Activated CD8-positive, alpha-beta T cell treated with anti-CD3 and anti-CD28 coated beads for 36 hours (primary cell): ENCODE measurements at places on chromosomes 16 and 17. TPM values are rescaled to one million over a fixed set of nuclear protein-coding genes. Genes with fewer than 3 reads are reported as not detected.
A peak's percentile ranks its signal among the peaks of the same experiment; 100 is the strongest.

GRCh38 chr17:45338023-45338781 is 21.4 kb upstream of the MAP3K14 start:
- no peak for DNase-seq

CPHXL2 gene
- not detected for total RNA-seq

CDH3 gene
- 0.65 TPM for total RNA-seq

ADGRG1 gene
- 4.9 TPM for total RNA-seq

DNA sequence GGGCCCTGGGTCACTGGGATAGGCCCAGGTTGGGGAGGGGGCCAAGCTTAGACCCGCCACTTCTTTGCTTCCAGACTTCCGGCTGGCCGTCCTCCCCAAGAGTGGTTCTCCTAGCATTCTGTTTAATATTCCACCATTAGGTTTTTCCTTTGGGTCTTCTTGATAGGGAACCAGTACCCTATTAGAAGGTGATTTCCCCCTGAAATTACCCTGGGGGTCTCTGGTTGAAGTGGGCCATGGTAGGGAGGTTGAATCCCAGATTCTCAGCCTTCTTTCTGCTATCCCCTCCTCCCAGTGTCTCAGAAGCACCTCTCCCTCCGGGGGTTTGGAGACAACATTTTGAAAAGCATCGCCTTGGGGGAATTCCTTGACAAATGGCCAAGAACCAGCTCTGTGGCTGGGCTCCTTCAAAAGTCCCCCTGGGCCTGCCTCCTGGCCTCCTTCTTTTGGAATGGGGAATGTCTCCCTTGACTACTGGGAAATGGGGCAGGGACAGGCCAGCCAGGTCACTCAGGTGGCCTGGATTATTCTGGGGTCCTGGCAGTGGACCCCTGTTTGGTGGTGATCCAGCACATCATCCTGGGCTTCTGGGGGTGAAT is 5.7 kb downstream of the LASP1 start:
- no peak for DNase-seq

GRCh38 chr17:10815319-10815718 is 11.4 kb upstream of the TMEM238L start:
- DNase-seq: no peak

MT3 gene
- 33.6 TPM for total RNA-seq

GRCh38 chr16:69839798-69840409 is 77.8 kb downstream of the WWP2 start:
- DNase-seq: no peak

DNA sequence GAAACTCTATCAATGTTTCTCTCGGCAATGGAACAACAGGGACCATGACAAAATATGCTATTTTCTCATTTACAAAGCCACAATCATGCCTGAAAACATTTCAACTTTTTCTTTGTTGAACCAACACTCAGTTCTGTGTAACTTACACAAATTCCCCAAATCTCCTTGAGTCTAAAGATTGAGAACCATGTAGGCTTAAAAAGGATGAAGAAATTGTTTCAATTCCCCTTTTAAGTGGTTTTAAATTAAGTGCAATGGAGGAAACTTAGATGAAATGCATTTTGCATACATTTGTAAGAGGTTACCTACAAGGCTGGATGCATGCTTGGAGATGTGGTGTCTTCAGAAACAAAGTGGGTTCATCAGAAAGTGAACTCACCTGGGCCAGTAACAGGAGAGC is 566.4 kb upstream of the CDH11 start:
- no peak for DNase-seq

DNA sequence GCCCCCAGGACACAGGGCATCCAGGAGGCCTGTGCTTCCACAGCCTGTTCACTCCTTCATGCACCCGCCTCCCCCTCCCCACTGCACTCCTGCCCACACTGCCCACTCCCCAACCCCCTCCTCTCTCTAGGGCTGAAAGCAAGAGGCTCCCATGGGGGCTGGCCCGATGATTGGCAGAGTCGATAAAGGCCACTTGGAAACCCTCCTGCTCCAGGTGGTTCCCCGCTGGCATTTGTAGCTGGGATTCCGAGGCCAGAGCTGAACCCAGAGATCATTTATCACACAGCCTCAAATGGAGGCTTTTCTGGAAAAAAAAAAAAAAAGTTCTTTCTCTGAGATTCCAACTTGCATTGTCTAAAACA is 74.1 kb downstream of the SREBF1 start:
- DNase-seq: no peak

RASL10B gene
- total RNA-seq: 1.9 TPM

GRCh38 chr16:70481929-70482536 is 27.6 kb downstream of the FCSK start:
- no peak for DNase-seq

GRCh38 chr17:79047291-79047920 is 23.4 kb downstream of the C1QTNF1 start:
- DNase-seq: no peak

DNA sequence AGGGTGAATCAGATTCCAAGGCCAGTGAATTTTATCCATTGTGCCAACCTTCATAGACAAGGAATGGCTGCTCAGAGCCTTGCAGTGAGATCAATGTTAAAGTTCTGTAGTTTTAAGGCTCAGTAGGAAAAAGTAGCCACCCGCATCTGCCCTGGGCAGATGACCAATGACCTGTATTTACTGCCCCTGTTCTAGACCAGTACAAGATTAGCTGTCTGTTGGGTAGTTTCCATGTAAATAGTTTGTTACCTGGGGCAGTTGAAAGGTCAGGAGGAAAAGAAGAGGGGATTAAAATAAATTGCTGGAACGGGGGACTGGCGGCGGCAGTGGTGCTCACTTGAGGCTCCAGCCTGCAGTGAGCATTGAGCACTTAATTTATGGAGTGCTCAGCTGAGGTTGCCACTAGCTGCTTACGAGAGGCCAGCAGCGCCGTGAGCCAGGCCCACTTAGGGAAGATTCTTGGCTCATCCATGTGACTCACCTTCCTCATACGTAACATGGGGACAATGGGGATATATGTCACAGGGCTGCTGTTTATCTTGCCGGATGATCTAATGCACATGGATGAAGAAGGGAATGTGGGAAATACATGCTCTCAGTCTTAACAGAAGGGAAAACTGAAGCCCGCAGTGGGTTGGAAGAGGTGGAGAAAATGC is 10.7 kb upstream of the NOS2 start:
- no peak for DNase-seq

DNA sequence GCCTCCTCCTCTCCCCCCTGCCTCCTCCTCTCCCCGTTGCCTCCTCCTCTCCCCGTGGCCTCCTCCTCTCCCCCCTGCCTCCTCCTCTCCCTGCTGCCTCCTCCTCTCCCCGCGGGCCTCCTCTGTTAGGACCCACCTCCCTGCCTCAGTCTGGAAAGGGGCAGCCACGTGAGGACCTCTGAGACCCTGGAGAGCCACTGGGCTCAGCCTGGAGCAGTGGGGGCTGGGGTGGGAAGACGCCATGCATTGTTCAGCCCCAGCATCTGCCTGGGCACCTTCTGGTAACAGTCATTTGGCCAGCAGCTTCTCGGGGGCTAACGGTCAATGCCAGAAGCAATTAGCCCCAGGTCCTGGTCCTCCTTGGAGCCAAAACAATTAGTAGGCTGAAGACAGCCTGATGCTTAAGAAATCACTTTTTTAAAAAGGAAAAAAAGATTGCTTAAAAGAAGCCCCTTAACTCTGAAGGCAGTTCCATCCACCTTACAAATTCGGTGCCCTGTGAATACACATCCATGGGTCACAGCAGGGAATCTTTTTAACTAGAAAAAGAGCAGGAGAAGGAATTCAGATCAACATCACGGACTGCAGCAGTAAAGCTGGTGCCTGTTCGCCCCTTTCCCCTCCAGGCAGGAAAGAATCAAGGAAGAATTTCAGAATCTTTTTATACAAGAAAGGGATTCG is 29.8 kb downstream of the NXN start:
- no peak for DNase-seq

DNA sequence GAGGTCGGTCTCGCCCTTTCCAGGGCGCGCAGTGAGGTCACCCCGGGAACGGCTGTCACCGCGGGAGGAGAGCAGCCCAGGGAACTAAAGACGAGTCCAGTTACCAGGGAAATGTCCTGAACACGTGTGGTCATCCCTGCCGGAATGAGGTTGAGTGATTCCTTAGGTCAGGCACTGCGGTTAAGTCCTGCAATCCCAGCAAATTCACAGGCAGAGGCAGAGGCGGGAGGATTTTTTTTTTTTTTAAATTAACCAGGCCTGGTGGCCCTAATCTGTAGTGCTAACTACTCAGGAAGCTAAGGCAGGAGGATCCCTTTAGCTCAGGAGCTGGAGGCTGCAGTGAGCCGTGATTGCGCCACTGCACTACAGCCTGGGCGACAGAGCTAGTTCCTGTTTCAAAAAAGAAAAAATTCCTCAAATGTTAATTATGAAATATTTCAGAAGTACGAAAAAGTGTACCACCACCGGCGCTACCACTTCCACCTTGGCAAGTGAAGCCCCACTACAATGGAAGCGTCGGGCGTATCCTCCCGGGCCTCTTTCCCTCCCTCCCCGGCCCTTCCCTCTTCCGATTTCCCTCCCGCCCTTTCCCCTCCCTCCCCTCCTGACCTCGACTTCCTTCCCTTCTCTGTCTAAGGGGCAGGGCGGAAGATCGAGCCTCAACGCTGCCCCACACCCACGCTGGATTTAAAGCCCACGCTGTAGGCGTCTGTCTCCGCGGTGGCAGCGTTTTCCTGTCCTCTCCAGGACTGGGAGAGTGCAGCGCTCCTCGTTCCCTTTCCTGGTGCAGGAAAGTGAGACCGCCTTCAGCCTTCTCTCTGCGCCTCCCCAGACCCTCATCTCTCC is 27.3 kb downstream of the SLFN11 start:
- DNase-seq: peak; percentile 36

GRCh38 chr16:4675864-4676786 is 17.2 kb upstream of the NUDT16L1 start:
- peak; percentile 89 for DNase-seq

DNA sequence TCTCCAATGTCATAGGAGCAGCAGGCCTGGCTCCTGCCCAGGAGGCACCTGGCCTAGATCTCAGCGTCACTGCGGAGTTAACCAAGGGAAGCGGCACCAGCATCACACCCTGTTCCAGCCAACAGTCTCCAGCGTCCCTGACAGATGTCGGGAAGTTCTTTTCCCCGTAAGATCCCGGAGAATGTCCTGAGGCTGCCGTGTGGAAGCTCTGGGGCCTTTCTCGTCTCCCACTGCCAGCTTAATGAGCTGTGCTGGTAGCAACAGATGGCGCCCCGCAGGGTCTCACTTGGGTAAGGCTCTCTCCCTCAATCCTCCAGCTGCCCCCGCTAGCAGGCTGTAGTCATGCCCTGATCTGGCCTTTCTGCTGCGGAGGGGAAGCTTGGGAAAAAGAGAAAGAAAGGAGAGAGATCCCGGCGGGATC is 57.5 kb downstream of the MARCHF10 start:
- DNase-seq: no peak

CNTNAP4 gene
- not detected for total RNA-seq

DNA sequence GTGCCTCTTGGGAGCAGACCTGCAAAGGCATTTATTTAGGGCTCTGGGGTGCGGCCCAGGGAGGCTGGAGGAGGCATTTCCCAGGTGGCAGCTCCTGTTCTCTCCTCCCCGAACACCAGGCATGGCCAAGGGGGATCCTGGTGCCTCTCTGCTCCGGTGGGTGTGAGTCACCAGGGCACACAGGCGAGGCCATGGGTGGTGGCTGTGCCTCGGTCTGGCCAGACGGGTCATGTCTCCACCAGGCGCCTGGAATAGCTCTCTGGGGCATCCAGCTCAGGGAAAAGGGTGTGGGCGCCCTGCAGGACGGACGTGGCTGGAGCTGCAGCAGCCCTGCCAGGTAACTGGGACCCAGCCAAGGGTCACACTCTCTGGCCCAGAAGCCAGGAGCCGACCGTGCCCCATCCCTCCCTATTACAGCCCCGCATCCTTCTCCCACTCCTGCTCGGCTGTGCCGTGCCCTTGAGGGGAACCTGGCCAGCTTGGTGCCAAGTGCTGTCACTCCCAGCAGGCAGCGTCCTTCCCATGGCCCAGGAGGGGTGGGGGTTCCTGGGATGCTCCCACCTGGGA is 25.8 kb downstream of the SOX8 start:
- DNase-seq: no peak

MYOCD gene
- not detected for total RNA-seq

DNA sequence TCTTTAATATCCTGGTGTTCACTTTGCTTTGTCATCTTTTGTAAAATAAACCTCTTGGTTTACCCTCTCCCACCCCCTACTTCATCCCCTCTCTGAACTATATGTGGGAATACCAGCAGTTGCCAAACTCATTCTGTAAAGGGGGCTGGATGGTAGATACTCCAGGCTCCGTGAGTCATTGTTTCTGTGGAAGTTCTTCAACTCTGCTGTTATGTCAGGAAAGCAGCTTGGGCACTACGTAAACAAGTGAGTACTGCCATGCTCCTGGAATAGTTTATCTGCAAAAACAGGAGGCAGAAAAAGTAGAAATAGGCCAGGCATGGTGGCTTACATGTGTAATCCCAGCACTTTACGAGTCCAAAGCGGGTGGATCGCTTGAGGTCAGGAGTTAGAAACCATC is 17.6 kb downstream of the MVP start:
- DNase-seq: no peak

- no peak for DNase-seq
These were observed 373.7 kb upstream of the SALL1 start for GRCh38 chr16:51524555-51525373.

DNA sequence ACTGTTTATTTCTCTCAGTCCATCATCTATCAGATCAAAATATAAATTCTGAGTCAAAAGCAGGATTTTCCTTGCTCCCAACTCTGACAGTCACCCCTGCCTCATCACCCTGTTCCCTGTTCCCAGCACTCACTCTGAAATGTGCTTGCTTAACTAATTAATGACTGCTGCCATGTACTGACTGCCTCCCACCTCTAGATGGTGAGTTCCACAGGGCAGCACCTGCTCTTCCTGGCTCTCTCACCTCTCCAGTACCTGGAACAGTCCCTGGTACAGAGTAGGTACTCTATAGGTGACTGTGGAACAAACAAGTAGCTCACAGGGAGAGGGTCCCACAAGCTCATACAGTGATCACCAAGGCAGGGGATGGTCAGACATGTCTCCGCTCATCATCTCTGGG is 114.3 kb upstream of the C16orf82 start:
- no peak for DNase-seq

DNA sequence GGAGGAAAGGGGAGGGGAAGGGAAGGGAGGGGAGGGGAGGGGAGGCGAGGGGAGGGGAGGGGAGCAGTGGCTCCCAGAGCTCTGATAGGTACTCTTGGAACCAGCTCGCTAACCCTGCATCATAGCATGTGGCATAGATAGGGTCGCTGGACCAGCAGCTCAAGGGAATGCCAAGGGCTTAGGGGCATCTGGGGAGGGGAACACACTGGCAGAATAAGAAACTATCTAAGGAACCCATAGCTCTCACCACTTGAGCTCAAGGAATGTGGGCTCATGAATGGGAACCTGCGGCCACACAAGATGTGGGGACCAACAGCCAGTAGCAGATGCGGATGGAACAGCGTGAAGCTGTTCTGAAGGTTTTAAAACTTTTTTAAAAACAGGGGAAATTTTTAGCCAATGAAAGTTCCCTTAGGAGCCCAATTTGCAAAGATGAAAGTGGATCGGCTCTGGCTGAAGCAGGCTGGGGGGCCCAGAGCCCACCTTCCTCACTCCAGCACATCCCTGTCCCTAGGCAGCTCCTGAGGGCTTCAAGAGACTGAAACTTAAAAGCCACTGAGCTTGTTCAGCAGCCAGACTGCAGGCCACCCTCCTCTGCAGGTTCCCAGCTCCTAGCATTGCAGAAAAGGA is 46.9 kb downstream of the PIMREG start:
- DNase-seq: no peak

AATK gene
- 0.63 TPM for total RNA-seq

GRCh38 chr17:17808706-17809432 is 27.9 kb downstream of the SREBF1 start:
- peak; percentile 61 for DNase-seq

KRT24 gene
- not detected for total RNA-seq

NTN3 gene
- not detected for total RNA-seq
